ENCODE measurements at places on chromosomes 2 and 18. TPM values are rescaled to one million over a fixed set of nuclear protein-coding genes. Genes with fewer than 3 reads are reported as not detected.
A peak's percentile ranks its signal among the peaks of the same experiment; 100 is the strongest.

DNA sequence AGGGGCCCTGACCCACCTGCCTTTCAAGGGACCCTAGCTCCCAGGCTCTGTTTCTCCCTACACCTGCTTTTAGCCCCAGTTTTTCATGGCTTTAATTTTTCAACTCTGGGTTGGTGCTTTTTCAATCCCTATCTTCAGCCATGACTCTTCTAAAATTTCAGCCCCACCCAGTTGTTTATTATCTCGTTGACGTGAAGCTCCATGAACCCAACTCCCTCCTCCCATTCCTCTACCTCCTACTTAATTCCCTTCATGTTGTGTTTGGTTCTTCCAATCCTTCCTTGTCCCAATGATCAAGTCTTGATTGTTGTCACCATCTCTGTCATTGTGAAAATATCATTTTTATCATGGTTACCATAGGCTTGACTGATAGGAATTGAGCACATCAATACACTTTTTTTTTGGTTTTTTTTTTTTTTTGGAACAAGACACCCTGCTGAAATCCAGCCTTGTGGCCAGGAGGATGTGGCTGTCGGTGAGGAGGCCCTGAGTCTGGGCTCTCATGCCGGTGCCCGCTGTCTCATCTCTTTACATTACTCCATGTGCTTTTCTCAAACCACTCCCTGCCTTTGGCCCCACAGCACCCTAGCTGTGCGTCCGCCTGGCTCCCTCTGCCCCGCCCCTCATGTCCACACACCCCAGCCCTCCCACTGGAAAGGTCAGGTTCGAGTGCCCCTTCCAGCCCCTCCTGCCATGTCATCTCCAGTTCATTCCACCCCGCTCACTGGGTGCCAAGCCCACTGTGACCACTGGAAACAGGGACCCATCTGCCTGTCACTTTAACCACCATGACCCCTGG is 39.3 kb downstream of the NAPG start:
- no peak for DNase-seq

DNA sequence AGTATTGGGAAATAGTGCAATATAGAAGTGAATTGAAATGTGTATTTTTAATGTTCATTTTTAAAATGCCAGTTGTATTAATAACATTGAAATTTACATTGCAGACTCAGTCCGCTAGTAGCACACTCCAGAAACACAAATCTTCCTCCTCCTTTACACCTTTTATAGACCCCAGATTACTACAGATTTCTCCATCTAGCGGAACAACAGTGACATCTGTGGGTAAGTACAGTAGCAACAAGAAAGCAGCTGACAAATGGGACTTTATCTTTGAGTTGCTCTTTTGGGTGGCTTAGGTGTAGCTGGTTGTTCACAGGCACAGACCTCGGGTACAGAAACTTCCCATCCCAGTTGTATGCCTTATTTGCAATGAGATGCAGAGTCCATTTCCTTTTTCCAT is 118.2 kb upstream of the IL1R2 start:
- peak; percentile 9 for DNase-seq

MRPL30 gene
- 68.3 TPM for total RNA-seq

NLRC4 gene
- total RNA-seq: not detected

Measured in RPMI7951 (cell line).